ENCODE measurements at places on chromosomes 12 and 14.
A peak's percentile ranks its signal among the peaks of the same experiment; 100 is the strongest.

DNA sequence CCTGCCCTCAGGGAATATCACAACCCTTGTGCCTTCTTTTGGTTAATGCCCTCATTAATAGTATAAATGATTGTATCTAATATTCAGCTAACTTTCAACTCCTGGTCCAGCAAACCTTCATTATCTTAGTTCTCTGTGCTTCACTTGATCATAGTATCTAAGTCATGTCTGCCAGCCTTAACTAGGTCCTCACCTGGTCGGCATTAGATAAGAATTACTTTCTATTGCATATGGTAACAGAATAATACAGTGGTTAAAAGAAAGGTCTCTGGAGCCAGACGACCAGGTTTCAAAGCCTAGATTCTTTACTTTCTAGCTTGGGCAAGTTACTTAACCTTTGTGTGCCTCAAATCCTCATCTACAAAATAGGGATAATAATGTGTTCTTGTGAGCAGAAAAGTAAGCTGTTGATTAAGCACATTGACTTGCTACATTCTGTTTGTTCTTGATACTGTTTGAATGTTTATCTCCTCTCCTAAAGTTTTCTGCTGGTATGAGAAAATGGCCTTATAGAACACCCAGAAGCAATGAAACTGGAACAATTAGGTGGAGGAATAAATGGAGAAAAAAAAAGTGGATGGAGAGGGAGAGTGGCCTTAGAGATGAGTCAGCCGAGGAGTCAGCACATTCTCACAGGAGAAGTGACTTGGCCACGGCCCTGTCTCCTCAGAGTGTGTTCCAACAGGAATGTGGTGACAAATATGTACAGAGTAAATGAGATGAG is 176.1 kb downstream of the SLC25A21 start:
- DNase-seq = no peak

DNA sequence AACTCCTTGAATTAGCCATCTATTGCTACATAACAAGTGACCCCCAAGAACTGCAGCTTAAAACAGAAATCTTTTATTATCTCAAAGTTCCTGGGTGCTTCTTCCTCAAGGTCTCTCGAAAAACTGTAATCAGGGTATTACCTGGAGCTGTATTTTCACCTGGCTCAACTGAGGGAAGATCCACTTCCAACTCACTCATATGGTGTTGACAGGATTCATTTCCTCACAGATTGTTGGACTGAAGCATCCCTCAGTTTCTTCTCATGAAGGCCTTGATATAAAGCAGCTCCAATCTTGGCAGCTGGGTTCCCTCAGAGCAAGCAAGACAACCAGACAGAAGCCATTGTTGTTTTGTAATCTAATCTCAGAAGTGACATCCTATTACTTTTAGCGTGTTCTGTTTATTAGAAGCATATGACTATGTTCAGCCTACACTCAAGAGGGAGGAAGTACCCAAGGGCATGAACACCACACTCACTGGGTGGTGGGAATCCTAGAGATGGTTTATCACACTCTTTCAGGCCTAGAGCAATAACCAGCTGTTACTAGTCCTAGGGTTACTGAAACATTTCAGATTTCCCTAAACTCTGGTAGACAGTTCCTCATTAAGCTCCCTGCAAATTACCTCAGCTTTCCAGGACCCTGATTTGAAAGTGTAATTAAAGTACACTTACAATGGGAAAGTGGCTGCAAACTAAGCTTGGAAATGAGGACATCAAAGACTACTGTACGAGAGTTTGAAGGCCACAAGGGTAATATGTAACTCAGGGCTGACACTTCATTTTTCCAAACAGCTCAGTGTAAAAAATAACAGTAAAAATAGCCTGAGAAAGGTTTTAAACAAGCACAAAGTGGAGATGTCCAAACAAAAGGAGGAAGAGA is 222.2 kb downstream of the SEC23A start:
- no peak for DNase-seq

DNA sequence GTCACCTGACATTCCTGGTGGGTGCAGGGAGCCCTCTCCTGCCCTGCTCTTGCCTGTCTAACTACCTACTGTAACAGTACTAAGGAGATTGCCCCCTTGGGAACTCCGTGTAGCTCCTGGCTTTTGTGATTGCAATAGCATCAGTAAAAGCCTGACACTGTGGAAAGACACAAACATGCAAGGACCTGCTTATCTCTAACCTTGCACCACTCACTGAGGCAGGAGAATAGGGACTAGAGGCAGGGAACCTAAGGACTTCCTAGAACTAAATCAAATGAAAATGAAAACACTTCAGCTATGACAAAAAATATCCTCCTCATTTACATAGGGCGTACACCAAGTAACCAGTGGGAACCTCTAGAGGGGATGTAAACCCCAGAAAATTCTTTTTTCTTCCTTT is 28.5 kb downstream of the TUBA1A start:
- DNase-seq = no peak

DNA sequence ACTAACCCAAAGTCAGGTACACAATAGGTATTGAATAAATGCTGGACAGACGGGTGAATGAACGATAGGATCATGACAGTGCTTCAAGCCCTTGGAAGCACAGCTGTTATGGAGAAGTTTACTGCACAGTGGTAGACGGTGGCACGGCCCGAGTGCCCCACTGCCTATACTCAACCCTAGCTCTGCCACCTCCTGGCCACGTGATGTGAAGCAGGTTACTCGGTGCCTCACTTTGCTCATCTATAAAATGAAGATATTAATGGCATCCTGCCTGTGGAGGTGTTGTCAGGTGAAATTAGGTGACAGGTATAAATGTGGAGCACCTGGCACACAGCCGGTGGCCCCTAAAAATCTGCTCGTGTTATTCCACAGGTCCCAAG is 5.8 kb downstream of the ASB2 start:
- DNase-seq = peak; percentile 75

GRCh38 chr12:68932128-68932960 is 627 bp downstream of the CPM start:
- no peak for DNase-seq

- DNase-seq = no peak
Measured at GRCh38 chr12:125683748-125684381, 618.6 kb downstream of the AACS start.

- DNase-seq = no peak
Measured at GRCh38 chr12:59080101-59080500, 159.8 kb upstream of the LRIG3 start.

GRCh38 chr12:104935886-104936285 is 22.2 kb downstream of the SLC41A2 start:
- DNase-seq = no peak

DNA sequence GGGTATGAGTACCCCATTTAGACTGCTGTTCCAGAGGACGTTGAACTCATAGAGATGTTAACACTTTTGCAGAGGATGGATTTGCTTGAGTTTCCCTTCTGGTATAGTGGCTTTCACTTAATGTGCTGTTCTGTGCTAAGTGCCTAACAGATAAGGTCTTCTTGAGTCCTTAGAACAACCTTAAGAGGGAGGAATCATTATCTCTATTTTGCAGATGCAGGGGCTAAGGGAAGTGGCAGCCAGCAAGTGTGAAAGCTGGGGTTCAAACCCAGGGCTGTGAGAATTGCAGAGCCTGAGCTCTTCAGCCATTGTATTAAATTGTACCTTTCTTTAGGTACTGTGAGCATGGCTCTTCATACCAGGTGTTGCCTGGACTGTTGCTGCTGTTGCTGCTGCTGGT is 122.1 kb upstream of the NRXN3 start:
- no peak for DNase-seq

DNA sequence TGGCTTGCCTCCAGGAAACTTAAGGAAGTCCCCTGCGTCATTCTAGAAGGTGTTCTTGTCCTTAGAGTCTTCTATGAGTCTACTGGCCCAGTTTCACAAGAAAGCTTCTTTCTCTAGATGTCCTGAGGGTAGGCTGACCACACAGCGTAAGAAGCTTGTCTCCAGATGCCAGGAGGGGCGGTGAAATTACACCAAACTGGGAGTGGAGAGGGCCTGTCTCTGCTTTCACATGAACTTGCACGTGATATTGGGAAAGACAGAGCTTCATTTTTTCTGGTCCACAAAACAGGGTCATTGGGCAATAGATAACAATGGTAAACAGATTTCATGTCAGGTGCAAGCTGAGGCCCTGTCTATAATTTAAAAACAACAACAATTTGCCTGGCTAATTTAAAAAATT is 85.7 kb upstream of the TBX3 start:
- no peak for DNase-seq

DNA sequence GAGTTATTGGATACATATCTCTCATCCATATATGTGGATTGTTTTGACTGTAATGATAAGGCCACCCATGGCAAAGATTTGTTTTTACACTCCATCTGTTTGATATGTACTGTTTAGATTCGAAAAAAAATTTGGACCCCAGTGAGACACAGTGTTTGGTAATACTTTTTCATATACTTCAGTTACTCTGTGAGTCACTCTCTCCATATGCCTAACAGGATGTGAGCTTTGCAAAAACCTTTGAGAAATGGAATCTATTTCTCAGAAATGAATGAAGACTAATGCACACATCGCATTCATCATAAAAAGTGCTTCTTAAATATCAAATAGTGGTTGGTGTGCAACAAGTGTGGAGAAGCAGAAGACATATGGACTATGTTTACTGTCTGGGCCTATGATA is 781.5 kb downstream of the SLC6A15 start:
- no peak for DNase-seq

DNA sequence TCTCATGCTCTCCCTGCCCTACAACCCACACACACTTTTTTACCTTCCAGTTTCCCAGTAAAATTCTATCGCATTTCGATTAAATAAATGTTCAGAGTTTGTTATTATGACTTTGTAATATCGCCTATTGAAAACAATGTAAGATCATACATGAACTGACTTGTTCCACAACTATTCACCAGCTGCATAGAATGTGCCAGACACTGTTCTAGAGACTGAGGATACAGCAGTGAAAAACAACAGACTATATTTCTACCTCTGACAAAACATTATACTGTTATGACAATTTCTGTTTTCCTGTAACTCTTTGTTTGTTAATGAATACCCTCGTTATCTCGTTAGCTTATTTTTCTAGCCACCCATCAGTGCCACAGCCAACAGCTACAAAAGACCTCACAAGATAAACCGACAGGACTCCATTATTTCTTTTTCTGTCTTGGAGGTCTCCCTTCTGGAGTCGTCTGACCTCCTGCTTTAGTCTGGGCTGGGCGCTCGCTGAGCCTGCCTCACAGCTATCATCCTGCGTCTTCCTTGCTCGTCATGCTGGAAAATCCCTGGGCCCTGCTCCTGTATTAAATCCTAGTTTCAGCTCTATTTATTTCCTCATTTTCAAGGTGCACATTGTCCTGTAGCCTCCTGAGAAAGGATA is 498.9 kb downstream of the DIO2 start:
- no peak for DNase-seq

DNA sequence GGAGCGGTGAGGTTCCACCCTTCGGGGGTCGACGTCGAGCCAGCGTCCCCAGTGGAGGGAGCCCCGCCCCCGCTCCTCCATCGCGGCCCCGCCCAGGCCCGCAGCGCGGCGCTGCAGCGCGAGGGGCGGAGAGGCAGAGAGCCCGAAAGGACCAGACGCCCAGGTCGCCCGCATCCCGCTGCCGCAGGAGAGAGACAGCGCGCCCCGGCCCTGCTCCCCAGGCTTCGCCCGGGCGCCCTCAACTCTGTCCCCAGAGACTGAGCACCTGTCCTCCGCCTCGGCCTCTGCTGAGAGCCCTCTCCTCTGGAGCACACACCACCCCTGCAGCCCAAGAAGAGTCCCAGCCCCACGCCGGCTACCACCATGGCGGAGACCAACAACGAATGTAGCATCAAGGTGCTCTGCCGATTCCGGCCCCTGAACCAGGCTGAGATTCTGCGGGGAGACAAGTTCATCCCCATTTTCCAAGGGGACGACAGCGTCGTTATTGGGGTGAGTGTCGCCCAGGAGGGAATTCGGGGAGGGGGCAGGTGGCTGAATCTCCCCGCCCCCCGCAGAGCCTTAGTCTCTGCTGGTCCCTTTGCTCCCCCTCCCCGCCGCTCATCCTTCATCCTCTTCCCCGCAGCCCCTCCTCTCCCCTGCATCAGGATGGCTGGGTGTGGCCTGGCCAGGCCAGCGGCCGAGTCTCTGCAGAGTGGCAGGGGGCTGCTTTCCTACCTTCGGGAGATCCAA is at the start of gene KIF5A:
KIF5A (plus strand) TSS at position 136 of the 732 bp plus-strand sequence; CDS start at position 364, 228 bp downstream.
- peak; percentile 70 for DNase-seq

- no peak for DNase-seq
Measured at GRCh38 chr12:51048661-51049251, 629 bp downstream of the LETMD1 start.

DNA sequence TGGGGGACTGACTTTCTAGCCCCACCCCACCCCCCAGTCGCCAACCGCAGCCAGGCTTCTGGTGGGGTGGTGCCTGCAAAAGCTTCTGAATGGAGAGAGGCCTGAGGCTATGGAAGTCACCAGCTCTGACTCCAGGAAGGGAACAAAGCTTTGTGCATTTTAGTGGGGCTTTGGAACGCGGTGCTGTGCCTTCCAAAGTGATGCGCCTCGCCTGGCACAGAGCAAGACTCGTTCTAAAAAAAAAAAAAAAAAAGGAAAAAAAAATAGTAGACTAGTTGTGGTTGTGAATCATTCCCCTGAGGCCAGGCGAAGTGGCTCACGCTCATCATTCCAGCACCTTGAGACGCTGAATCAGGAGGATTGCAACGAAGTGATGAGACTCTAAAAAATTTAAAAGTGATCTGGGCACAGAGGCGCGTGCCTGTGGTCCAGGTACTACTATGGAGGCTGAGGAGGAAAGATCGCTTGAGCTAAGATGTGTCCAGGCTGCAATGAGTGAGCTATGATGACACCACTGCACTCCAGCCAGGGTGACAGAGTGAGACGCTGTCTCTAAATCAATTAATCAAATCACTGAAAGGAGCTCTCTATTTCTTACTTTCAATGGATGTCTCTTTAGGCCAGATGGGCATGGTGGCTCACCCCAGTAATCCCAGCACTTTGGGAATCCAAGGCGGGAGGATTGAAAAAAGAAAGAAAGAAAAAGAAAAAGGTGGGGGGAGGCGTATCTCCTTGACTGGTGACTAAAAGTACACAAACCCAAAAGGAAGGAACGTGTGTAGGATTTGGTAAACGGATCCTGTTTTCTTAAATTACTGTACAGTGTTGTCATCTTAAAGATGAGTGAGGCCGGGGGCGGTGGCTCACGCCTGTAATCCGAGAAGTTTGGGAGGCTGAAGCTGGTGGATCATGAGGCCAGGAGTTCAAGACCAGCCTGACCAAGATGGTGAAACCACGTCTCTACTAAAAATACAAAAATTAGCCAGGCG is 259.6 kb upstream of the ALG10B start:
- DNase-seq = no peak

GRCh38 chr14:92847278-92847677 is 53.2 kb downstream of the GOLGA5 start:
- no peak for DNase-seq

DNA sequence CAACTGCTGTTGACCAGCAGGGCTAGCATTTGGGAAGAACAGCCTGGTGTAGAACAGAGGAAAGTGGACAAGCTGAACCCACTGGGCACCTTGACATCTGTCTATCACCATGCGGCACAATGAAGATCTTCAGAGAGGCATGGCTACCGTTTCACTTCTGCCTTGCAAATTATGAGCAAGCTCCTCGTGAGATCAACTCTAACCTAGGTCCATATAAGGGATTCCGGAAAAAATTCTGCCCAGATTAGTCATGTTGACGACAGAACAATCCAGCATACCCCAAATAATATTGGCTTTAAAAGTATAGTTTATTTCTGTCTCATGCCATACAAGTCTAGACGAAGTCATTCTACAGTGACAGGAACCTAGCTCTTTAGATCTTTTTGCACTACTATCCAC is 91.6 kb upstream of the ATF7IP start:
- DNase-seq = no peak
